ENCODE measurements at places on chromosomes 3 and 15.

DNA sequence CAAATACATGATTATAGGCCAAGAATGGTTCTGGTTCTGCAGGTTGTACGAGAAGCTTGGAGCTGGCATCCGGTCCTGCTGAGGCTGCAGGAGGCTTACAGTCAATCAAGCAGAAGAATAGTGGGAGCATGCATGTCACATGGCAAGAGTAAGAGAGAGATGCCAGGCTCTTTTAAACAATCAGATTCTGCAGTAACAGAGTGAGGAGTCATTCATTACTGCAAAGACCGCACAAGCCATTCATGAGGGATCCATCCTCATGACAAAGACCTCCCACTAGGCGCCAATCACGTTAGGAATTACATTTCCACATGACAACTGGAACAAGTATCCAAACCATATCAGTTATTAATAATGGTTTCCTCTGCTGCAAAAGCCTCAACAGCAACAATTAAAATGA, 536.8 kb downstream of the CADM2 start:
- no peak for DNase-seq

DNA sequence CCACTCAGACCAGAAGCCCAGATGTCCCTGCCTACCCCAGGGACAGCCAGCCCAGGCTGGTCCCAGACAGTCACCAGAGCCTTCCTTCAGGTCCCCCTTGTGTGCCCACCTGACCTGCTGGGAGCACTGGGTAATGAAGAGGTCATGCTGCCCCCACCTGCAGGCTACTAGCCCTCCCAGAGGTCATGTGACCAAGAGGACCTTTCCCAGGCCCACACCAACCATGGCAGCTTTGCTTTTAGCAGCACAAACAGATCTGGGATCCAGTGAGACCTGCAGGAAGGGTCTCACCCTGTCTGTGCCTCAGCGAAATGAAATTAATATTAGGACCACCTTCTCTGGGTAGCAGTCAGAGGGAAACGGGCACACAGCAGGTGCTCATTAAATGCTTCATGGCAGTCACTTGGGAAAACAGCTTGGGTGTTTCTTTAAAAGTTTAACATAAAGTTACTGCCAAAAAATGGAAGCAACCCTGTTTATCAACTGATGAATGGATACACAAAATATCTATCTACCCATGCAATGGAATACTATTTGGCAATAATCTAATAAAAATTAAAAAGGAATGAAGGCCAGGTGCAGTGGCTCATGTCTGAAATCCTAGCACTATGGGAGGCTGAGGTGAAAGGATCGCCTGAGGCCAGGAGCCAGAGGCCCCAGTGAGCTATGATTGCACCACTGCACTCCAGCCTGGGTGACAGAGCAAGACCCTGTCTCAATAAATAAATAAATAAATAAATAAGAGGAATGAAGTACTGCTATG, 43.7 kb downstream of the DNAJB8 start:
- DNase-seq = no peak

- no peak for DNase-seq
These were observed 76.8 kb downstream of the C3orf85 start for GRCh38 chr3:109213321-109213720.

GRCh38 chr3:38576131-38576525, 73.4 kb downstream of the SCN5A start:
- DNase-seq = no peak

- DNase-seq = no peak
These were observed 550.5 kb upstream of the AGTR1 start for GRCh38 chr3:148146947-148147826.

GRCh38 chr3:195201295-195201694, 69.7 kb downstream of the XXYLT1 start:
- no peak for DNase-seq

DNA sequence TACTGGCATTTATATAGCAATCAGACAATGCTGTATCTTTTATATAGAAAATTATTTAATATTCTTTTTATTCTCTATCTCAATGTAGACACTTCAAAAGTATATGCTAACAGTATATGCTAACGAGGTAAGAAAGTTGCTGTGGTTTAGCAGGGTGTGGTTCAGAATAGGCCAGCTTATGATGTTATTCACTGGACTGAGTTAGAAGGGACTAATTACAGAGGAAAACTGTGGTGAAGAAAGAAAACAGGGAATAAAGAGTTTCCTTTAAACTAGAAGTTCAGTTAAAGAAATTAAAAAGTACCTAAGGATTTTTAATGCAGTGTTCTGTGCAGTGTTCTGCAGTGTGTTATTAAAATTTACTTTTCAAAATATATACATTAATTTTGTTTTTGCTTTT, 59.4 kb downstream of the MYO9A start:
- DNase-seq = no peak

GRCh38 chr3:65883613-65884012, 155.1 kb downstream of the MAGI1 start:
- no peak for DNase-seq

- DNase-seq = no peak
These were observed at the start of gene SLC6A1 for GRCh38 chr3:10992017-10992942. SLC6A1 (plus strand) TSS chr3:10992748; CDS start chr3:11017212, 24,464 bp downstream.

DNA sequence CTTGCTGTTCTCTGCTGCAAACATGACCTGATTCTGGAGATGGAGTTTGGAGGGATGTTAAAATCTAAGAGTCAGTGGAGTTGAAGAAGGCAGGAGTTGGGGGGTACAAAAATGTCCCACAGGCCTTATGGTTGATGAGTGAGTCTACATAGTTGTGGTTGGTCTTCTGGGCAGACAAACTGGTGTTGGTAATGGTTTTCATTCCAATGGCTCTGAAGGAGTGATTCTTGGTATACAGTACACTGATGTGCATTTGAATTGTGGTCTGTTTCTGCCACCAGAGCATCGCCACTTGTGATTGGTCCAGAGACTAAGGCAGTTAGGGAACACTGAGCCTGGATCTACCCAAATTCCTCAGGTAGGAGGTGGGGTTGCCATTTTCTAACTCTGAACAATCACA, 514.1 kb upstream of the CFAP20DC start:
- no peak for DNase-seq

- no peak for DNase-seq
These were observed 23.0 kb downstream of the USP4 start for GRCh38 chr3:49316696-49317457.

DNA sequence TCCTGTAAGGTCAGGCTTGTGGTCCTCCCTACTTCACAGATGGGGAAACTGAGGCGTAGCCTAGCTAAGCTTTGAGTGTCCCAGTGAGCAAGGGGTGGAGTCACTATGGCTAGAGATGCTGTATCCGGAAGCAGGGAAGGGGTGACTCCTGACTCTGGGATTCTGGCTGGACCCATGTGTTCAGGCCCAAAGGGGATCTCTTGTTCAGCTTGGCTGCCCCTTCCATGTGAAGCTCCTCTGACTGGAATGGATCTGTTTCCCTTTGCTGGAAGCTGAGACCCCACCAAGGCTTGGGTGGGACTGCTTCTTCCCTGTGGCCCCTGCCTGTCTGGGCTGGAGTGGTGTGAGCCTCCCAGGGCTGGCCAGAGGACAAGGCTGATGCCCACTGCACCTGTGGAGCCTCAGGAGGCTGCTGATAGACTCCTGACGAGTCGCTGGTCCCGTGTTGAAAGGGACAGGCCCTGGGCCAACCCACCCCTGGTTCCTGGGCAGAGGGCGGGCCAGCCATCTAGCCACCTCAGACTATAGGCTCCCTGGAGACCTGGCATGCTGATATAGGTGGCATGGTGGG, 1.0 kb downstream of the MAPKAPK3 start:
- no peak for DNase-seq

DNA sequence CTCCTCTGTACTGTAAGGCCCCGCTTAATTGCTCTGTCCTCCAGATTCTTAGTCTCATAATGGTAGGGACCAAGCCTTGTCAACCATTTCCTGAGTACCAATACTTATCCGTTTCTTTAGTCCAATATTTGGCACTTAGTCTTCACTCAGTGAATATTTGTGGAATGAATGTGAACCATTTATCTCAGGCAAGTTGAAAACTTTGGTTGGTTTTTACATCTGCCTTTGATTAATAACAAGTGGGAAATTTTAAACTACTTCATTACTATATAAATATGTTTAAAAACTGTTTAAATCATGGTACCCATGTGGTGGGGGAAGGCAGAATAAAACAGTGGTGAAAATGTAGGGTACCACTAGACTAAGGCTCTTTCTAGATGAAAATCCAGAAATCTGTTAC, 15.2 kb downstream of the CA12 start:
- DNase-seq = no peak

- no peak for DNase-seq
These were observed 249.0 kb downstream of the AGBL1 start for GRCh38 chr15:86328658-86329057.

GRCh38 chr3:124498891-124499290, 231.4 kb upstream of the UMPS start:
- DNase-seq = no peak

- DNase-seq = no peak
These were observed 139.4 kb downstream of the SLCO3A1 start for GRCh38 chr15:91992945-91993344.

- DNase-seq = no peak
These were observed 45.2 kb downstream of the C2CD4B start for GRCh38 chr15:62119874-62120273.

- no peak for DNase-seq
These were observed 163.5 kb upstream of the EOMES start for GRCh38 chr3:27885641-27886040.

GRCh38 chr3:54888873-54889272, 39.0 kb downstream of the LRTM1 start:
- no peak for DNase-seq

DNA sequence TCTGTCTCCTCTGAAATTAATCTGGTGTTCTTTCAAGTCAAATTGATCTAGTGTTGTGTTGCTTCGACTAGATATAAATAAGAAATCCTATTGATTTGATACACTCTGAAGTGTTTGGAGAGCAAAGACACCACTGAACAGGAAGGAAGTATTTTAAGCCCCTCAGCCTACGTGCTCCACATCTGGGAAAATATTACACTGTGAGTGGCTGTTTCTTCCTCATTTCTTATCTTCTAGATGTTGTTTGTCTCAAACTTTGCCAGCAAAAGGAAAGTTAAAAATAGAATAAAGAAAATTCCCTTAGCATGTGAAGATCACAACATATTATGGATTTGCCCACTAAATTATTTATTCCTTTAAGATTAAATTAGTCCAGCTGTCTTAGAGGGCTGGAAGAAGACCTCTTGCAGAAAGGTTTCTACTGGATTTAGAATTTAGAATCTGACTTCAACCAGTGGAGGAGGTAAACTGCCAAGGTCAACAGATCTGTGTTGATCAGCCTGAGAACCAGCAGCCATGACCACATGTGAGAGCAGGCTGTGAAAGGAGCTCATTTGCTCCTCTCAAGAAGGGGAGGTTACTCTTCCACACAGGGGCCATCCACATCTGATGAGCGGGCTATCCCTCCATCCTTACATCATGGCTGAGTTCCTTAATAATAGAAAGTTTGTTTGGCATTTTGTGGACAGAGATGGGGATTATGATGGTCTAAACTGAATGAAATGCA, 46.3 kb upstream of the ACKR4 start:
- DNase-seq = no peak

GRCh38 chr3:16917256-16917935, 32.6 kb downstream of the PLCL2 start:
- DNase-seq = no peak

GRCh38 chr15:64337761-64338160, 18.2 kb downstream of the CSNK1G1 start:
- DNase-seq = no peak

DNA sequence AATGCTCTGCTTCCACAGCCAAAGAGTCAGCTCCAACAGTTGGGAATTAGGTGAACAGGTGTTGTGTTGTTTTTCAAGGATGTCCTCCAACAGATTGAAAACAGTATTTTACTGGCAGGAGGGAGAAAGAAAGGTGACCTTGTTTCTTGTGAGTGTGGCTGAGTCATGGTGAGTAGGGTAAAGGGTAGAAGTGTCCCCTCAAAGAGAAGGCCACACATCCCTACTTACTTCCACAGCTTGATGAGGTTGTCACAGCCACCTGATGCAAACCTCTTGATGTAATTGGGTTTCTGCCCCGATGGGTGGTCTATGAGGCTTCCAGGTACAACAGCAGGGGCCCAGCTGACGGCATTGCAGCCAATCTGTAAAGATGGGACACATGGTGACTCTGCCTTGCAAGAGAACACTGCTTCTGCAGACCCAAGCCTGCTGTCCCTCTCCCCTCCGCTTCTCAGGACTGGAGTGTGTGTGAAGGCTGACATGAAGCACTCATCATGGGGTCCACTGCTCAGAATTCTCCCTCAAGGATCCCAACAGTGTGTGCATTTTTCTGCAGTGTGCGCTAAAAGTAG, 12.7 kb upstream of the GHRL start:
- no peak for DNase-seq

DNA sequence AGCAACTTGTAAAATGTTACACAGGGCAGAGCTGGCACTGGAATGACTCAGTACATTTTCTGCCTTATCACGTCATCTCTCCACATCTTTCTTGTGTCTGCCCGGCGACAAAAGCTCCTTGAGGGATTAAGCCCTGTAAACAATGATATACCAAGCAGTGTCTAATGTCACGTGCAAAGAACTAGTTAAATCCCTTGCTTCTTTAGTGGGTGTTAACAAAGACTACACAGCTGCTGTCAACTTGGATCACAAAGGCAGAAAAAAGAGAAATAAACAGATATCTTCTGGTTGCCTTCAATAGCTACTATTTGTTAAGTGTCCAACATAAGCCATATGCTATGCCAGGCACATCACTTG, 48.1 kb upstream of the FRMD4B start:
- DNase-seq = no peak

GRCh38 chr3:150890295-150890694, 14.9 kb downstream of the MINDY4B start:
- DNase-seq = no peak

- no peak for DNase-seq
These were observed 286.0 kb upstream of the TGFBR2 start for GRCh38 chr3:30320392-30320791.

DNA sequence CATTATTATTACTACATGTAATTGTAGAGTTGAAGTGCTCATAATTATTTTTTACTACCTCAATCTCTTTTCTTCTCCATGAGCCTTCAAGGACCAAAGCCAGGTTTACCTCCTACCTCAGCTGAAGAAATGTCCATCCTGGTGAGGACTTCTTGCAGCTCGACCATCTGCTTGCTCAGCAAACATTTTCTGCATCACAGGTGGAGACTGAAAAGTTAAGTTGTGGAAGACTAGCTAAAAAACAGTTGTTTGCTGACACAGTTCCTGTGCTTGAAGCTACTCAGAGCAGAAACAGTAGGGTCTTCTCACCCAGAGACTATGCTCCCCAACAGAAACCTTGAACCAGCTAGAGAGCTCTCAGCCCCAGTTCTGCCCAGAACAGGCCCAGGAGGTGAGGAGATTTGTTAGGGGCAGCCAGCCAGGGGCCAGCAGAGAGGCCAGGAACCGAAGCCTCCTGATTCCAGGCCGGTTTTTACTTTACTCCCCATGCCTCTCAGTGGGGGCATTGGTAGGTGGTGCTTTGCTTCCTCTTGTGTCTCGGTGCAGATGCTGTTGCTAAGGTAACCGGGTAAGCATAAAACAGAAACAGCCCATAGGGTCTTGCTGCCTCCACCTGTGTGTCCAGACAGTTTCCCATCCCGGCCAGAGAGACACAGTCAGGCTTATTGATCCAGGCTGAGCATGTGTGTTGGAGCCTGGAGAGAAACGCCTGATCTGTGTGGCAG, 54.9 kb downstream of the CCNL1 start:
- DNase-seq = peak; percentile 44

- no peak for DNase-seq
These were observed 2.9 kb upstream of the RPS17 start for GRCh38 chr15:82543160-82543559.

All from GM19239 (cell line).